Fibroblast of the aortic adventitia (primary cell): ENCODE measurements at places on chromosomes 16 and 17.

GRCh38 chr17:74190807-74191406 lies 12.6 kb upstream of the RPL38 start:
- peak; percentile 35 for DNase-seq

GRCh38 chr17:28857905-28858800 lies 3.3 kb downstream of the ERAL1 start:
- no peak for DNase-seq

GRCh38 chr16:27223701-27224100 lies 20.4 kb downstream of the KDM8 start:
- no peak for DNase-seq

GRCh38 chr17:49699966-49700575 lies 7.7 kb downstream of the SLC35B1 start:
- DNase-seq: no peak

DNA sequence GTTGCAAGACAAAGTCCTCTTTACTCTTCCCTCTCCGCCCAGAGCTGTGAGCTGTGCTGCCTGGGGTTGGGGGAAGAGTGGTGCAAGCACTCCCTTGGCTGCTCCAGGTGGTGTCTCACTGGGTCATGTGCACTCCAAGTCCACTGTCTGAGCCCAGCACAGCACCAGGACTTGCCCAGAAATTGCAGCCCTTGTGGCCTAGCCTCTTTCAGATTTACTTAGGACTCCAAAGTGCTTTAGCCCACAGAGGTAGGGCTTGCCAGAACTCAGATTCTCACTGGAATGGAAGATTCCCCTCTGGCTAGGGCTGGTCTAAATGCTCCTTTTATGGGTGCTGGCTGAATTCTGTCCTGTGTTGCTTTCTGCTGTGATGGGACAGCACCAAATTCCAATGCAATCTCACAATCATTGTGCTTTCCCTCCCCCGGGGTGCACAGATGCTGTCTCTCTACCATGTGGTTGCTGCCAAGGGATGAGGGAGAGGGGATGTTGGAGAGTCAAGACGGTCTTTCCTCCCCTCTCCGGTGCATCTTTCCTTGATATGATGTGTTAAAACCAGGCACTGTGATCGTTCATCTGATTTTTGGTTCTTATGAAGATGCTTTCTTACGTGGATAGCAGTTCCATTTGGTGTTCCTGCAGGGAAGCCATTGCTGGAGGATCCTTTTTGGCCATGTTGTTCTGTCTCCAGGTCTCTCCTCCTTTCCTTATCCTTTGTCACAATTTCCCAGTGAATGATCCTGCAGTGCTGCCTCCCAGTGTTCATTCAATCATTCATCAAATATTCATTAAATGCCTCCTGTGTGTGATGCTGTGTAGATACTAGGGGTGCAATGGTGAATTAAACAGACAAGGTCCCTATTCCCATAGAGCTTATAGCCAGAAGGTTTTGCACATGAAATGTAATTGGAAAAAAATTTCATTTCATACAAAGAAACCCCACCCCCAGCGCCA lies 216.3 kb downstream of the SPECC1 start:
- peak; percentile 1 for DNase-seq
